Ecto neural progenitor cell (in vitro differentiated cells): ENCODE measurements at places on chromosomes 12 and 14.

GRCh38 chr14:93532541-93532940, 101.8 kb downstream of the UNC79 start:
- DNase-seq, result no peak

GRCh38 chr14:51657762-51658161, 6.1 kb downstream of the FRMD6 start:
- DNase-seq, result no peak

DNA sequence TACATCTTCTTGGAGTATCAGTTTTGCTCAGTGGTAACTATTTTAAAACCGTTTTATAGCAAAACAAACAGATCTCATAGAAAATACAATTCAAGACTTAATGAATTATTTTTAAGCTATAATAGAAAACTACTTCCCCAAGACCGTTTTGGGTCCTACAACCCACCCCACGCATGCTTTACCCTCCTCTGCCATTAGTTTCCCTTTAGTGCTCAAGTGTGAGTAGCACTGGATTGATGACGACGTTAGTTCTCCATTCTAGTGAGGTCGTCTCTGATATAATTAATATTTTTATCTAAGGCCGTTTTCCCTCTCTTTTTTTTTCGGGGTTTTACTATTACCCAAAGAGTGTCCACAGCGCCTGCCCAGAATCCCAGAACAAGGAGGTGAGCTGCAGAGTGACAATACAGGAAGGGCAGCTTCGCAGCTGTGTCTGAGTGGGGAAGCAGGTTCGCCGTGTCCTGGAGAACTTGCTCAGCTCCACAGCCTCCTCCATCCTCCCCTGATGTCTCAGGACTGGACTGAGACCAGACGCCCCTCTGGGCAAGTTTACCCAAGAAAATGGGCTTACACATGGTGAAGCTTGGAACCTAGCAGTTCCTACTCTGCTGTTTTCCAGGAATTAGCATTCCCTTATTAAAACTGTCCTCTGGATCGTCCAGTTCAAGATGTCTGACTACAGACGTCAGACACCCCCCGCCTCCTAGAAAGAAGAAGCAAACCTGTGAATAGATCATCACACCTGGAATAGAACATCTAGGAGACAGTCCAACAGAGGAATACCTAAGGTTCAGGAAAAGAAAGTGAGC, 31.9 kb upstream of the MON2 start:
- peak; percentile 50 for DNase-seq

- DNase-seq, result no peak
These were observed 49.4 kb upstream of the BCL11B start for GRCh38 chr14:99321236-99321925.

- DNase-seq, result no peak
These were observed 343.8 kb upstream of the NAV3 start for GRCh38 chr12:77486872-77487271.

GRCh38 chr14:61406675-61407074, 85.3 kb downstream of the PRKCH start:
- DNase-seq, result no peak

DNA sequence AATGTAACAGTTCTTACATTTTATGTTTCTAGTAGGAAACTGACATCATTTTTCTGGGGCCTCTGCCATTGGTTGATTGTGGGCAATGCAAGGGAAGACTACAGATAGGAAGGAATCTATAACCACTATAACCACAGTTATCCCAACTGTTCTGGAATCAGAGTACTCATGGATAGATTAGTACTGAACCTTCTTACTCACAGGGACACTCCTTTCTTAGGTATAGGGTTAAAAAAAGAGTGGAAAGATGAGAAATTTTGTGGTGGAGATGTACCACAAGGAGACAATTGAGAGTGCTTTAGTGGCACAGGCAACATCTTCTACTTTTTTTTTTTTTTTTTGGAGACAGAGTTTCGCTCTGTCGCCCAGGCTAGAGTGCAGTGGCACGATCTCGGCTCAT, 21.0 kb downstream of the TMEM116 start:
- no peak for DNase-seq

- no peak for DNase-seq
These were observed 101.2 kb downstream of the EEA1 start for GRCh38 chr12:92827836-92828431.

DNA sequence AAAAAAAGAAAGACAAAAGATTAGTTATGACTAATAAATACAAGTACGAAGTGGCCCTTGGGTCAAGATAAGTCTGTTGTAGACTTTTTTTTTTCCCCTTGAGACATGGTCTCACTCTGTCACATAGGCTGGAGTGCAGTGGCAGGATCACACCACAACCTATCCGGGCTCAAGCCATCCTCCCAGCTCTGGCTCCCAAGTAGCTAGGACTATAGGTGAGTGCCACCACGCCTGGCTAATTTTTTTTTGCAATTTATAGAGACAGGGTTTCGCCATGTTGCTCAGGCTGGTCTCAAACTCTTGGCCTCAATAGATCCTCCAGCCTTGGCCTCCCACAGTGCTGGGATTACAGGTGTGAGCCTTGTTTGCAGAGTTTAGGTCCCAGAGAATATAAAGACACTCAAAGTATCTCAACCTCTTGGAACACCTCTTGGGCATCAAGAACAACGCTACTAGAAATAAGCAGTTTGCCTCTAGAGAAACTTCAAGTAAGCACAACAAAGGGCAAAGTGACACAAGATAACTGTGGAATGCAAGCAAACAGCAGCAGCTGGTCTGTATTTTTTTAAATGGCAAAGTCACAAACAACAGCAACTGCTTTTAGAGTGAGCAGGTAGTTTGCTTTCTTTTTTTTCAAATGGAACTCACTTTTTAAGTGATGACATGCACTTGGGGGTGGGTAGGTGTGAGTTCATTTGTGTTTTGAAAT, 3.9 kb upstream of the MDM2 start:
- no peak for DNase-seq

GRCh38 chr14:89771251-89771650, 183.3 kb downstream of the EFCAB11 start:
- DNase-seq, result no peak
